Effector CD4-positive, alpha-beta T cell (primary cell): ENCODE measurements at places on chromosomes 1 and 21.

DNA sequence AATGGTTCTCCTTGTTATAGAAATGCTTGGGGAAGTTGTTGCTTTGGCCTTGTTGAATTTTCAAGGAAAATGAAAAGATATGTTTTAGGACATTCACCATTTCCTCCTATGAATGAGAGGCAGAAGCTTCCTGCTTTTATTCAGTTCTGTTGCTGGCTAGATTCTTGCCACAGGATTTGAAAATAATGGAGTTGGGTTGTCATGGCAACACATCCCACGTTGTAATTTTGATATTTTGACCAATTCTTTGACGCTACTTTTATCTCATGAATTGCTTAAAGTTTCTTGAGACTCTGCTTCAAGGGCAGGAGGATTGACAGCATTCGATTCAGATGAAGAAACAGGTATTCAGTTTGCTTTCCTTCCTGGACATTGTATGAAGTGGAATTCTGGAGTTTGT, 331.5 kb downstream of the PRDM2 start:
- no peak for DNase-seq

DNA sequence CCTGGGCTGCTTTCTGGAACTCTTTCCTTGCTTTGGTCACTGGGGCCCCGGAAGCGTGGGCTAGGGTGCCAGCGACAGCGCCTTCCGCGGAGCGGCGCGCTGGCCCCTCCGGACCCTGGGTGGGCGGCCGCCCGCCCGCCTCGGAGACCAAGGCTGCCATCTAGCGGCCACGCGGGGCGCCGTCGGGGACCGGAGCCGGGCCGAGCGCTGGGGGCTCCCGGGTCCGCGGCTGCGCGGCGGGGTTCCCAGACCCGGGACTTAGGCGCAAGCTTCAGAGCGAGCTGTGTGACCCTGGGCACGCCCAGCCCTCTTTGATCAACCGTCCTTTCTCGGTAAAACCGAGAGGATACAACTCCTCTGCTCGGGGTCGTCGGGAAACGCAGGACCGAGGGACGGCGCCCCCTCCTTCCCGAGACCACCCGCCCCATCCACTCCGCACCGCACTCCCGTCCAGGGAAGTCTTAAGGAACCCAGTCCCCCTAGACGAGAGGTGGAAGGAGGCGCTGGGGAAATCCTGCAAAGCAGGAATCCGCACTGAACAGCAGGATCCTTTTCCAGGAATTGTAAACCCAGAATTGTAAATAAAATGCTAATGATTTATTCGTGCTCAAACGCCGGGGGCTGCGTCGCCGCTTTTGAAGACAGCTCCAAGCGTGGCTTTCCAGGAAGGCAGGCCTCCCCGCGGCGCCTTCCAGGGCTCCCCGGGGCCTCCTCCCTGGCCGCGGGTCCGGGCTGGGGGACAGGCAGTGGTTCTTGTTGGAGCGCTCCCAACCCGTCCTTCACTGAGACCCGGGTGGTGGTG, 41.2 kb downstream of the RRAGC start:
- peak; percentile 36 for DNase-seq

- no peak for DNase-seq
Observed at GRCh38 chr1:162177126-162177525, 107.6 kb downstream of the NOS1AP start.

DNA sequence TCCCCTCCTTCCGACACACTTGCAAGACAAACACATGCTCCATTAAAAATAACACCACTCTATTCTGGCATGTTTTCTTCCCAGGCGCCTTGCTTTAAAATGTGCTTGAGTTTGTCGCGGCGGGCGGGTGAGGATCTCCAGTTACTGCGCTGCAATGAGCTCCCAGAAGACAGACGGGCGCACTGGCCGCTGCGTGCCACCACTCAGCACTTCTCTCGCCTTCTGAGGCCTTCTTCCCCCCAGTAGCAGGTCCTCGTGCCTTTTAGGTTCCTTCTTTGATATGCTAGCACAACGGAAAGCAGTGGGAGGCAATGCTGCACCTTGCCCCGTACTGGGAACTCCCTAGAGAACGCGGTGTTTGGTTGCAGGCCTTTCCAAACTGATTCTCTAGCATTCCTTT, 279.5 kb upstream of the NR5A2 start:
- DNase-seq: no peak

GRCh38 chr21:42309753-42310213, 5.4 kb downstream of the TFF3 start:
- peak; percentile 56 for DNase-seq

DNA sequence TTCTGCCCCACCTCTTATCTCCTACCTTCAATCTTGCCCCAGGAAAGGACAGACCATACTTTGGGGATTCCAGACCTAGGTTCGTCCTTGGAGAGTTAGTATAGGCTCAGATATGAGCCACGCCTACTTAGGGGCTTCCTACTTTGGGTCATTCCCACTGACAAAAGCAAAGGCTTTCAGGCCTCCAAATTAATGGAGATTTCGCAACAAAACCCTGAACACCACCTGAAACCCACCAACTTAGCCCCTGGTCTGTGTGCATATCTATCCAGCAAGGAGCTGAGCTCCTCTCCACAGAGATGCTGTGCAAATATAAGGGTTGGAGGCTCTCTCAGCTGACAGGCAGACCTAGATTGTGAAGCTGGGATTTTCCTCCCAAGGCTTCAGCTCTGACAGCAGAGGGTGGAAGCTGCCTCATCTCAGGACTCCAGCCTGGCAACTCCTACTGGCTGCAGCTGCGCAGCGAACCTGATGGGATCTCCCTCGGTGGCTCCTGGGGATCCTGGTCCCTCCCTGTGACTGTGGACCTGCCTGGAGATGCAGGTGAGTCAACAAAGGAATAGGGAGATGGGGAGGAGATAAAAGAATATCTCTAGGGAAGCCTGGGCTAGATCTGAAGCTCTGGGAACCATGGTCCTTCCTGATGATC, 2.1 kb downstream of the MPL start:
- DNase-seq: no peak

DNA sequence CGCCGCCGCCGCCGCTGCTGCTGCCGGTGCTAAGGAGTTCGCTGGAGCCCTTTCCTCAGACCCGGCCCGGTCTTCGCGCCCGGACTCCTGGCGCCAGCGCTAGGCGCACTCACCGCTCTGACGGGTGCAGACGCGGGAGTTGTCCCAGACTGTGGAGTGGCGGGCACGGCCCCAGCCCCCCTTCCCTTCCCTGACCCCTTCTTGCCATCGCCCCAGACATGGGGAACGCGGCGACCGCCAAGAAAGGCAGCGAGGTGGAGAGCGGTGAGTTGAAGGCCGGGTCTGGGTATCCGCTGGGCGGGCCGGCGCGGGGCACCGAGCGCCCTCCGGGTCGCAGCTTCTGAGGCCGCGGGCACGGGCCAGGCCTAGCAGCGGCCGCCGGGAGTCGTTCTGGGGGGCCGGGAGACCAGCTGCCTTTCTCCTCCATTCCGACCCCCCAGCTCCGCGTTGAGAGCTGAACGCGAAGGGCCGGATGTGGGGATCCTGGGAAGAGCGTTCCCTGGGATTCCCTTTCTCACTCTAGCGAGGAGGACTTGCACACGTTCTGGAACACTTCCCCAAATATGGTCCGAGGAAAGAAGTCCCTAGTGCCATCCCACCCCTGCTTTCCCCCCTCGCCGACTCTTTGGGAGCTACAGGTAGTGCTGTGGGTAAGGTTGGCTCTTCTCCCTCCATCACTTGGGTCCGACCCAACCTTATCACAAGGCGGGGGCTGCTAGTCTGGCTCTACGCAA, 65.8 kb upstream of the PRKACB start:
- peak; percentile 2 for DNase-seq

GRCh38 chr1:29962336-29962735, 726.0 kb downstream of the PTPRU start:
- no peak for DNase-seq

DNA sequence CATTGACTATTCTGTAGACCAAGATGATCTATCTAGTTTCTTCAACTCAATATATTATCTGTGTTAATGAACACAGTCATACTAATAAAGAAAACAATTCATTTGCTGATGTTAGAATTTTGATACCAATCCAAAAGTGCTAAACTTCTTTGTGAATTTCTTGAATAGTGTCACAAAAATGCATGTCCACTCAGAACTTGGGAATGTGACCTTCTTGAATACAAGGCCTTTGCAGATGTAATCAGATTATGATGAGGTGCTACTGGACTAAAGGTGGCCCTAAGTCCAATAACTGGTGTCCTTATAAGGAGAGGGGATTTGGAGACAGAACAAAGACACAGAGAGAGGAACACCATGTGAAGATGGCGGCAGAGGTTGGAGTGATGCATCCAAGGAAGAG, 305.8 kb upstream of the ZP4 start:
- no peak for DNase-seq

- no peak for DNase-seq
Observed at GRCh38 chr1:203521074-203521794, 27.3 kb downstream of the OPTC start.

GRCh38 chr1:82226186-82226505, 425.4 kb downstream of the ADGRL2 start:
- no peak for DNase-seq

- DNase-seq: no peak
Observed at GRCh38 chr1:14270821-14271220, 327.7 kb upstream of the KAZN start.

- DNase-seq: no peak
Observed at GRCh38 chr1:153231785-153232184, 14.4 kb downstream of the PRR9 start.

GRCh38 chr1:8544644-8545043, 226.7 kb downstream of the SLC45A1 start:
- no peak for DNase-seq

GRCh38 chr1:28056129-28056925, 32.1 kb downstream of the EYA3 start:
- peak; percentile 25 for DNase-seq

DNA sequence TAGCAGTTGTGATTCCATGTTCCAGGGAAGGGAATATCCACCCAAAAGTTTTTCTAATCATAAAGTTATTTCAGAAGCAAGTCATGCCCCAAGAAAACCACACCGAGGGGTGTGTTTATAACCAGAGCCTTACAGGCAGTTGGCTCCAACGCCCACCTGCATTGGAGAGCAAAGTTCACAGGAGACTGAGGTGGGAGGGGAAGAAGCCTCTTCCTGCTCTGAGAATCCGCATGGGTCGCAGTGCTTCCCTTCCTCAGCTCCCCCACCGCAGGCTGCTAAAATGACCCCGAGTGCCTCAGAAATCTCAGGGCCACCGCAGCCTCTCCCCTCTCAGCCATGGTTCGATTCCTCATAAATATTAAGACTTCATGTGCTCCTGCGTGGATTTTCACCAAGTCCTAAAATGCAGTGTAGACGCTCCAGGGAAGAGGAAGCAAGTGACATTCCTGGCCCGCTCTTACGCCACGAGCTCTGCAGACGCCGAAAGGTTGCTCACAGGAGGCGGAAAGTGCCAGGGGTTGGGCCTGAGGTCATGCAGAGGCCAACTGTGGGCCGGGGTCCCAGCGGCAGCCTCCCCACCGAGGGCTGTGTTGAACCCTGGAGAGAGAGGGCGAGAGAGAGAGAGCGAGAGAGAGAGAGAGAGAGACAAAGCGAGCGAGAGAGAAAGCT, 13.4 kb upstream of the SPSB1 start:
- DNase-seq: no peak

GRCh38 chr1:36664571-36665287, 182.0 kb upstream of the CSF3R start:
- no peak for DNase-seq

DNA sequence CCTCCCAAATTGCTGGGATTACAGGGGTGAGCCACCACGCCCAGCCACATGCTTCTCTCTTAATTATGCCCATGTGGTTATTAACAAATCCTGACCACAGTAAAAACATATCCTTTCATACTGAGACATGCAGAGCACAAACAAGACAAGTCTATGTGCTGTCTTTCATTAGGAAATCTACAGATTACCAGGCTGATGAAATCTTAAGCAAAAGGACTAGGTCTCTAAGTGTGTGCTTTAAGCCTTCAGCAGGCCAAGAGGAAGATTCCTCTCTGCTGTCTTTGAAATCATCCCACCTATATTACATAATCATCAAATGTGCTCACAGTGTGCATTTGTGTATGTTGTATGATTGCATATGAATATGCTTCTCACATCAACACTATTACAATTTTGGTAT, 419.3 kb downstream of the KCTD3 start:
- no peak for DNase-seq

DNA sequence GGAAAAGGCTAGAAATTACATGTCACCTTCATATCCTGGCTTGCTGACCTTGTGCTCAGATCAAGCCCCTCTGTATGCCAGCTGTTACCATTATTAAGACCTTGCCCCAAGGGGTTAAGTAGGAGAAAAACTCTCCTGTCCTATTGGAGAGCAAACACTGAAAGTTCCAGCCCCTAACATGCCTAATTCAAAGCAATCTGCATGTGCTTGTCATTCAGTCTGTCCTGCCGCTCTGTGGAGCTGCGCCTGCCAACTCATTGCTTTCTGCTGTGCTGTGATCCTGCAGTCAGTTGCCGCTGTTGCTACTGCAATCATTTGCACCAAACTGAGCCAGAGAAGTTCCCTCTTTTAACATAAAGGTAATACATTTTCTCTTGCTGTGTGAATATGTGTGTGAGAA, 113.4 kb downstream of the DISP1 start:
- DNase-seq: no peak

DNA sequence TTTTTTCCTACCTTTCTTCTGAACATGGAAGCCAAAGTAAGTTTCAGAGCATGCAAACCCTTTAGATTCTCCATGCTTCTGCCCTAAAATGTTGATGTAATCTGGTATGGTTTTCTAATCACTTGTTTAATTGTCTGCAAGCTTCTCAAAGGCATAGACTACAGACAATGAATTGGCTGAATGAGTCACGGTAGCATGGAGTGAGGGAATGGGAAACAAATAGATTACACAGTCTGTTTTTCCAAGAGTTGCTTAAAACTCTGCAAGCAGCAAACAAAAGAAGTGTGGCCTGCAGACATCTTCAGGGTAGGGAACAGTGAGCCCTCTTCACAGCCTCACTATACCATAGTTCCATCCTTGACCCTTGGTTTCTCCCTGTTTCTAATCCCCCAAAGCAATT, 326.0 kb downstream of the BARHL2 start:
- no peak for DNase-seq

GRCh38 chr1:98133131-98133530, 212.3 kb upstream of the DPYD start:
- DNase-seq: no peak

DNA sequence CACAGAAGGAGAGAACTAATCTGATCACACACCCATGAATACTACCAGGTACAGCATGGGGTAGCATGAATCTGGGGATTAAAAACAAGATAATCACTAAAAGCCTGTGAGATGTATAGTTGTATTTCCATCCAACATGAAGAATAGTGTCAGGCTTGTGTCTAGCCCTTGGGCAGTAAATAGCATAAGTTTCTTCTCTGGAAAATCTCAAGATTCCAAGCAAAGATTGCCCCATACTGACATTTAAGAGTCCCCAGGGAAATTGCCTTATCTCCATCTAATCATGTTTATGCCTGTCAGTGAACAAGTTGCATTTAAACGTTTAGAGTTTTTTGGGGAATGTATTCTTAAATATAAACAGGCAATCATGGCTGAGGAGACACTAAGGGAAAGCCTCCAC, 109.2 kb upstream of the SERTAD4 start:
- DNase-seq: no peak
